SK-N-MC (cell line): ENCODE measurements at places on chromosomes 12 and 14.

DNA sequence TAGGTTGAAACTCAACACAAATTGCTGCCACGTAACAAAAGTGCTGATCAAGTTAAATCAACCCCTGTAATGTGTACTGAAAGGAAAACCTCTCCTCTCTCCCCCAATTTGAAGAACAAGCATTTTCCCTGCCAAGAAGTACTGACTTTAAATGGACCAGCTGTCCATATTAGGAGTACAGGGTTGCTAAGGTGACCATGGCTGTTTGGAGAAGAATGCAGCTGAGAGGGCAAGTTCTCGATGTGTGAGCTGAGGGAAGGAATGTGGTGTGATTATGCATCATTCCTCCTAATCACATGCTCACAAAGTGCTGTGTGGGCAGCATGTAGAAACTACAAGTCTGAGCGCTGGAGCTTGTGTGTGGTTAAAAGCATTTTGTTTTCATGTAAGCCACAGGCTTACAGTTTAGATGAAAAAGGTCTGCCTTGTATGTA, 50.9 kb upstream of the CCT2 start:
- peak; percentile 76 for DNase-seq

- DNase-seq, result no peak
These were observed 14.0 kb upstream of the MFAP5 start for GRCh38 chr12:8676651-8677050.

DNA sequence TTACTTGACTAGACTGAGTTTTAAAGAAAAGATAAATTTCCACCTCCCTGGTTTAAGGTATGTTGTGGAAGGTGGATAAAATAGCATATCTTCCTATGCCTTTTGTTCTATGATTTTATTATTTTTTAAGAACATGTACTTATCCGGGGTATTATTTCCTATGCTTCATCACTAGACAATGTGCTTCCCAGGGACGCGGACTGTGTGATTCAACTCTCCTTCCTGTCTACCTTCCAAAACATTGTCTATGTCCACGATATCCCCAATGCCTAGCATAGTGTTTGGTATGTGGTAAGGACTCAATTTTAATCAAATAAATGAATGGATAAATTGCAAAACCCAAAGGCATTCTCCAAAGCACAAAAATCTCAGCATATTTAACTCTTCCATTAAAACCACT, 8.3 kb upstream of the CCND2 start:
- DNase-seq, result no peak

DNA sequence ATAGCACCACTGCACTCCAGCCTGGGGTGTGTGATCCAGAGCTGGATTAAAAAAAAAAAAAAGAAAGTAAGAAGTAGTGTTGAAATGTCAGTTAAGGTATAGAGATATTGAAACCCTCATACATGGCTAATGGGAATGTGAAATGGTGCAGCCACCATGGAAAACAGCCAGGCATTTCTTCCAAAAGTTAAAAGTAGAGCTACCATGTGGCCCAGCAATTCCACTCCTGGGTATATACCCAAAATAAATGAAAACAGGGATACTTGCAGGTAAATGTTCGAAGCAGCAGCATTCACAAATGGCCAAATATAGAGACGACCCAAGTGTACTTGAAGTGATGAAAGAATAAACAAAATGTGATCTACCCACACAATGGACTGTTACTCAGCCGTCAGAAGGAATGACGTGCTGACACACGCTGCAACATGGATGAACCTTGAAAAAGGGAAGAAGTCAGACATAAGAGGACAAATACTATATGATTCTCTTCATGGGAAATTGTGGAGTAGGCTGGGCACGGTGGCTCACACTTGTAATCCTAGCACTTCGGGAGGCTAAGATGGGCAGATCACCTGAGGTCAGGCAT, 15.2 kb downstream of the IL31 start:
- DNase-seq, result no peak

DNA sequence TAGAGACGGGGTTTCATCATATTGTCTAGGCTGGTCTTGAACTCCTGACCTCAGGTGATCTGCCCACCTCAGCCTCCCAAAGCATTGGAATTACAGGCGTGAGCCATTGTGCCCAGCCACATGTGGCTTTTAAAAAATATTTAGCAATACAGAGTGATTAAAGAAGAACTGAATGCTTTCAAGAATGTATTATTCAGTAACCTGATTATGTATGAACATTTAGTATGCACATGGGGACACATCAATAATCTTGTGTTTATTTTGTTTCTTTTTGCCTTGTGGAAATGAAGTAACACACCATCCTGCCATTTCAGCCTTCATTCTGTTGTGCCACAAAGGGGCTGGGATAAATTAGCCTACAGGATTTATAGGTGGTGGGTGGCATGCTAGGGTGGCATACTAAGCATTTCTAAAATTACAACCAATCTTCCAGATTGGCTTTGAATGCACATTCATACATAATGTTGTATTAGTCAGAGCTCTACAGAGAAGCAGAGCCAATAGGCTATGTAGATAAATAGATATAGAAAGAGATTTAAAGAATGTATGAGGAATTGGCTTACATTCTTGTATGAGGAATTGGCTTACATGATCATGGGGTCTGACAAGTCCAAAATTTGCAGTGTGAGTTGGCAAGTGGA, 25.5 kb upstream of the TXNRD1 start:
- no peak for DNase-seq

GRCh38 chr12:8661751-8662150, 875 bp downstream of the MFAP5 start:
- no peak for DNase-seq

- no peak for DNase-seq
These were observed 22.2 kb downstream of the DAD1 start for GRCh38 chr14:22566845-22567244.

DNA sequence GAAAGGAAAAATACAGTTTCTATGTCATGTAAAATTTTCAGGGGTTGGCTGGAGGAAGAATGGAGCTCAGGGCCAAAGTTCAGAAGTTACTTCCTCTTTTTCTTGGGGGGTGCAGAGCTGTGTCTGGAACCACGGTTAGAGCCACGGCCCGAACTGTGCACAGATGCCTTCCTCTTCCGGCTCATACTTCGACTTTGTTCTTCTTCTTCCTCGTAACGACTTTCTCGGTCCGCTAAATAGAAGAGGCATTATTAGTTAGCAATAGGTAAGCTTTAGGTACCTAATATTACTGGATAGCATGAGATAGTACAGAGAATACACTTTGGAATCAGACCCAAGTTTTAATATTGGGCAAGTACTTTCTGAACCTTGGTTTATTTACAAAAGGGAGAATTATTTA, 31.2 kb downstream of the SUPT16H start:
- no peak for DNase-seq
